Dermis microvascular lymphatic vessel endothelial cell (primary cell): ENCODE measurements at places on chromosomes 16 and 17. TPM values are rescaled to one million over a fixed set of nuclear protein-coding genes. Genes with fewer than 3 reads are reported as not detected.

Gene ITGA2B
- 0.13 and 0.51 TPM in 2 replicates for total RNA-seq

Gene KRT16
- total RNA-seq = not detected in 2 replicates

Gene HOXB7
- 4.6 and 7.1 TPM in 2 replicates for total RNA-seq

Gene VAT1L
- 0.13 and 1.7 TPM in 2 replicates for total RNA-seq

Gene ASB16
- not detected in 2 replicates for total RNA-seq

Gene TEX14
- under 0.01 TPM in 2 replicates for total RNA-seq

Gene DOK4
- 17.2 and 19.8 TPM in 2 replicates for total RNA-seq
